ENCODE measurements at places on chromosomes 2 and 18.

DNA sequence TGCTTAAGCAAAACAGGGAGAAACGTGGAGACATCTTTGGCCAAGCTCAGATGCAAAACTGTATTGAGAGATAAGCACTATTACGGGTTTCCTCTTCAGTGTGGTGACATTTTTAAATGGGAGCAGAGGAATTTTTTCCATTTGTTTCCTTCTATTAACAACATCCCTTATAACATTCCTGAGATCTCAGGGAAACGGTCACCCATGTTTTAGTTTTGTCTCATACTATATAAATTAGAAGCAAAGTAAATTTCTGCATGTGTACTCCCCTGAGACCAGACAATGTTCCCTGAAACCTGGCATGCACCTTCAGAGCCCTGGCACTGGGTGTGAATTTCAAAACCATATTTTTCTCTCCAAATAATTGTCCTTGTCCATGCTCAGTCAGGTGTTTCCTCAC lies 57.6 kb upstream of the RNF152 start:
- no peak for DNase-seq

GRCh38 chr2:226414335-226414734 lies 385.3 kb downstream of the IRS1 start:
- no peak for DNase-seq

DNA sequence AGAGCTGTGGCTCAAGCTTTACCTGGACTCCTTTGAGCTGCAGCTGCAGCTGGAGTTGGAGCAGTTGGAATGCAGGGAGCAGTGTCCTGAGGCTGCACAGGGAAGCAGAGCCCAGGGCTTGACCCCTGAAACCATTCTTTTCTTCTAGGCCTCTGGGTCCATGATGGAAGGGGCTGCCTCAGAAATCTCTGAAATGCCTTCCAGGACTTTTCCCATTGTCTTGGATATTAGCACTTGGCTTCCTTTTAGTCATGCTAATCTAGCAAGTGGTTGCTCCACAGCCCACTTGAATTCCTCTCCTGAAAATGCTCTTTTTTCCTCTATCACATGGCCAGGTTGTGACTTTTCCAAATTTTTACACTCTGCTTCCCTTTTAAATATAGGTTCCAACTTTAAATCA lies 108.6 kb upstream of the RNF152 start:
- no peak for DNase-seq

- no peak for DNase-seq
Observed at GRCh38 chr2:28668106-28668814, 83.4 kb upstream of the PPP1CB start.

- DNase-seq = no peak
Observed at GRCh38 chr2:101395545-101396315, 8.4 kb upstream of the CREG2 start.

Data from naive thymus-derived CD4-positive, alpha-beta T cell (primary cell).